ENCODE measurements at places on chromosomes 3 and 15. TPM values are rescaled to one million over a fixed set of nuclear protein-coding genes. Genes with fewer than 3 reads are reported as not detected.

The IGSF11 gene
- total RNA-seq: 41.7 TPM

The P3H2 gene
- 7.5 TPM for total RNA-seq

The IFT80 gene
- 50.4 TPM for total RNA-seq

The HCLS1 gene
- 10.2 TPM for total RNA-seq

The STRA6 gene
- 9.4 TPM for total RNA-seq

The ZBED2 gene
- not detected for total RNA-seq

The MORF4L1 gene
- total RNA-seq: 608 TPM

The CCR9 gene
- total RNA-seq: 0.30 TPM

The ACAD9 gene
- 35.8 TPM for total RNA-seq

The CFAP92 gene
- 3.8 TPM for total RNA-seq

The HES1 gene
- 58.9 TPM for total RNA-seq

The CADM2 gene
- total RNA-seq: 133 TPM

The GABRG3 gene
- total RNA-seq: 23.7 TPM

DNA sequence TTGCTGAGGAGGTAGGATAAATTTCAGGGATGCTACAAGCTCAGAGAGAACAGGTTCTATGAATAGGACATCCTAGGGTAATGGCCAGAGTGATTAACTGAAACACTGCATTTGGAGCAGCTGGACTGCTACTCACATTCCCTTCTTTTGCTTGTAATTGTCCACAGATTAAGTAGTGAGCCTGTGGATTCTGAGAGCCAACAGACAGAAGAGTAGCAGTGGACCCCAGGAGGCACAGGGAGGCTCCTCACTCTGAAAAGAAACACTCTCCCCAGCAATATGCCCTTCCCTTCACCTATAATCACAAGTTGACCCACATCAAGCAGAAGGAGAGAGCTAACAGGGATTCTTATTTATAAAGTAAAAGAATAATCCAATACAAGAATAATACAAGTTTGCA, 10.6 kb upstream of the RFX7 start:
- H3K36me3 ChIP-seq: no peaks in the 10 kb centered on the region
- no peaks in the 10 kb centered on the region for H3K4me1 ChIP-seq
- H3K27me3 ChIP-seq: no peaks in the 10 kb centered on the region
- no peak for DNase-seq
- no peak overlapping the region for H3K4me3 ChIP-seq
- H3K27ac ChIP-seq: no peak overlapping the region

GRCh38 chr3:12822725-12823373, 18.5 kb downstream of the RPL32 start:
- no peaks in the 10 kb centered on the region for H3K27me3 ChIP-seq
- no peaks in the 10 kb centered on the region for H3K4me1 ChIP-seq
- no peak for DNase-seq

GRCh38 chr3:36763850-36764703, at the start of gene DCLK3:
Gene DCLK3 (minus strand): TSS chr3:36764553. CDS start chr3:36764263, 290 bp downstream.
- H3K27ac ChIP-seq: no peak within 1 kb of the TSS
- DNase-seq: peak; percentile 84
- peaks cover 12% of the 10 kb centered on the region for H3K4me1 ChIP-seq
- H3K4me3 ChIP-seq: peak within 1 kb of the TSS; percentile 35

- no peak overlapping the region for H3K4me3 ChIP-seq
- no peaks in the 10 kb centered on the region for H3K27me3 ChIP-seq
- peaks cover 23% of the 10 kb centered on the region for H3K4me1 ChIP-seq
- peaks cover 8% of the 10 kb centered on the region for H3K36me3 ChIP-seq
Observed at GRCh38 chr15:69450968-69451695, 1.5 kb upstream of the RPLP1 start.

GRCh38 chr3:101999177-101999779, 150.0 kb downstream of the NFKBIZ start:
- DNase-seq: no peak
- no peak overlapping the region for H3K27ac ChIP-seq
- H3K4me3 ChIP-seq: no peak overlapping the region
- no peaks in the 10 kb centered on the region for H3K27me3 ChIP-seq
- no peaks in the 10 kb centered on the region for H3K4me1 ChIP-seq

- no peaks in the 10 kb centered on the region for H3K27me3 ChIP-seq
- H3K36me3 ChIP-seq: no peaks in the 10 kb centered on the region
- no peaks in the 10 kb centered on the region for H3K4me1 ChIP-seq
- H3K27ac ChIP-seq: no peak overlapping the region
Observed at GRCh38 chr3:181969925-181970324, 258.2 kb downstream of the SOX2 start.

- no peaks in the 10 kb centered on the region for H3K36me3 ChIP-seq
- H3K27me3 ChIP-seq: no peaks in the 10 kb centered on the region
- no peak for DNase-seq
Observed at GRCh38 chr3:18968120-18968519, 180.2 kb upstream of the KCNH8 start.

GRCh38 chr3:132654190-132654589, 5.4 kb downstream of the ACAD11 start:
- H3K36me3 ChIP-seq: no peaks in the 10 kb centered on the region
- no peak overlapping the region for H3K4me3 ChIP-seq
- H3K27me3 ChIP-seq: no peaks in the 10 kb centered on the region
- DNase-seq: no peak
- H3K27ac ChIP-seq: no peak overlapping the region
- H3K4me1 ChIP-seq: no peaks in the 10 kb centered on the region

DNA sequence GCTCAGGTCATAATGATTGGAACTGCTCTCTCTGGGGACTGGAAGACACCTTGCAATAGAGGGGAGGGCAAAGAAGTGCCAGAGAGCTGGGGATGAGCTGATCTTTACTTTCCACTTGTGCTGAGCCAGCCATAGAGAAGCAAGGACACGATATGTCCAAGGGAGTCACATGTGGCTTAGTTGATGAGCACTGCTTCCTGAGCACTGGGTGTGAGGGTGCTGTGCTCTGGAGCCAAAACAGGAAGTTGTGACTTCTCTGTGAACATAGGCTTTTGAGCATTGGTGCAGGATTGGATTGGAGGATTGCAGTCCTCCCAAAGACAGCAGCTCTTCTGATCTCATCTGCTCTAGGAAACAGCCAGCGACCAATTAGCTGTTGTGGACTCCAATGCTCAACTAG, 6.7 kb downstream of the PARP14 start:
- no peak for DNase-seq
- no peak overlapping the region for H3K27ac ChIP-seq
- H3K27me3 ChIP-seq: no peaks in the 10 kb centered on the region
- no peaks in the 10 kb centered on the region for H3K4me1 ChIP-seq

DNA sequence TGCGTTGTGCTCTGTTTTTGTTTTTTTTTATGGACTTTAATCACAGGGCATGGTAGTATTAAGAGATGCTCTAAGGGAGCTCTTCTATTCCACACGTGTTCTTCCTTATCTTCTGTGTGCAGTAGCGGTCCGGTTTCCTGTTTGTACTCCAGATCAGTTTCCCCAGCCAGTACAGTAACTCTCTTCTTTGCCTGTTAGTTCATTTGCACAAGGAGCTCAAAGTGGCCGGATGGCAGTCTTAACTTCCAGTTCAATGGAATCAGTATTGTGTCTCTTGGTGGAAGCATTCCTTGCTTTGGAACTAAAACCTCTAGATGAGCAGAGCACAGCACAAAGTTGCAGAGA, 122.0 kb downstream of the KLF13 start:
- no peak overlapping the region for H3K27ac ChIP-seq
- H3K27me3 ChIP-seq: no peaks in the 10 kb centered on the region
- no peaks in the 10 kb centered on the region for H3K36me3 ChIP-seq
- DNase-seq: no peak
- no peak overlapping the region for H3K4me3 ChIP-seq

DNA sequence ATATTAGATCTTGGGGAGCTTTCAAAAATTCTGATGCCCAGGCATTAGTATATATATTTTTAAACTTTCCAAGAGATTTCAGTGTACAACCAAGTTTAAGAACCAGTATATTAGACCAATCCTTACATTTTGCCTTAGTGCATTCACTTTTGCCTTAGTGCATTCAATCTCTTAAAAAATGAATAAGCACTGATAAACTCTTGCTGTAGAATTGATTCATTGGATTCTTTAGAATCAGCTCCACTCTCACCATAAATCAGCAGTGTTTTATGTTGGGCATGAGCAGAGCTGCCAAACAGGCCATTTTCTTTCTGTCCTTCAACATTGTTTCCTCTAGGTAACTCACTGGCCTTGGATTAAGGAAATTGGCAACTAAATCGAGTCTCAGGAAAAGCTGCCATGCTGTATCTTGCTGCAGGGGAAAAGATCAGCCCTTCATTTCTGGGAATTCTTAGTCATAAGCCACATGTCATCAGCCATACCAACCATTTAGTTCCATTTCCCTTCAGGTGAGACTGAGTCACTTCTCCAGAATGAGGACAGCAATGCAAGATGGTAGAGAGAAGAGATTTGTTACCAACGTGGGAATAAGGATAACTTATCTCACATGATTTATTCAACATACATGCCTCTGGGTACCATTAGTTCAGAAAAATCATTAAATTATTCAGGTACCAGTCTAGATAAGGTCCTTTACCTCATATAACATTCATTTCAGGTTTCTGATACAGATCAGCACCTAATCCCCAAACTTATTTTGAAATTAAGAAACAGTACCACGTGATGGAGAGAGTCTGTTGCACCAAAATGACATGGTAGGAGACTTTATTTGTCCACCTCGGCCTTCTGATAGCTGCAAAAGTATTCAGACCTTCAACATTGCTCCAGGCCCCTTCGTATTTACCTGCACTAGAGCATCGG, 192.5 kb downstream of the P3H2 start:
- DNase-seq: no peak
- no peak overlapping the region for H3K4me3 ChIP-seq
- no peaks in the 10 kb centered on the region for H3K36me3 ChIP-seq
- no peaks in the 10 kb centered on the region for H3K4me1 ChIP-seq
- H3K27ac ChIP-seq: no peak overlapping the region
- H3K27me3 ChIP-seq: no peaks in the 10 kb centered on the region

GRCh38 chr15:70478251-70478990, 284.9 kb downstream of the UACA start:
- no peaks in the 10 kb centered on the region for H3K36me3 ChIP-seq
- H3K27ac ChIP-seq: no peak overlapping the region
- DNase-seq: peak; percentile 33
- peaks cover 44% of the 10 kb centered on the region for H3K4me1 ChIP-seq
- peaks cover 3% of the 10 kb centered on the region for H3K27me3 ChIP-seq

DNA sequence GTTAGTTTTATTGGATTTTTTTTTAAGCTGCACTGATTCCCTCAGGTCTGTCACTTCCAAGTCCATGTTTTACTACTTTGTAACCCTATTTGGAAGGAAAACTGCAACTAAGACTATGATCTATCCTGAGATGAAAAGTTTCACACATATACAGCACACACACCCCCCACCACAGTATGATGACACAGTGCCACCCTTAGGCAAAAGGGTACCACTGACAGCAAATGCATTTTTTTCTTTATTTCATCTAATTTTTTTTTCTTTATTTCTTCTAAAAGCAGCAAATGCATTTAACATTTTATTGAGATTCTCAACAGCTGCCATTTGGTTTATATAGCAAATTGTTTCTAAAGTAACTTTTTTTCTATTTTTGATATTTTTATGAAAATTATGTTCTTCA, 21.2 kb downstream of the NGRN start:
- peaks cover 12% of the 10 kb centered on the region for H3K36me3 ChIP-seq
- H3K27me3 ChIP-seq: no peaks in the 10 kb centered on the region
- no peaks in the 10 kb centered on the region for H3K4me1 ChIP-seq
- no peak for DNase-seq

DNA sequence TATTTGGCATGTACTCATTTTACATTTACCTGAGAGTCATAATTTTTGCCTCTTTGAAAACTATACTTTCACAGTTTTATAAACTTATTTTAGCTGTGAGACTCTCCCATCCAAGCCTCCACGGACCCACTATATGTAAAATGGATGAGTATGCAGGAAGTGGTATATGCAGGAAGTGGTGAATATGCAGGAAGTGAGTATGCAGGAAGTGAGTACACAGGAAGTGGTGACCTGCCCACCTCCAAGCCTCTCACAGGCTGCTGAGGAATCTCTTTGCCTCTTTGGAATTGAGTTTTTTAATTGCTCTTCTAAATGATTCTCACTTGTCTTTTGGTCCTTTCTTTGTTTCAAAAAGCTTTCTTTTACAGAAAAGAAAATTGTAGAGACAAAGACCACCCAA, 85.2 kb downstream of the KBTBD8 start:
- no peak for DNase-seq
- H3K4me1 ChIP-seq: no peaks in the 10 kb centered on the region
- no peak overlapping the region for H3K4me3 ChIP-seq
- H3K27me3 ChIP-seq: no peaks in the 10 kb centered on the region
- no peak overlapping the region for H3K27ac ChIP-seq
- no peaks in the 10 kb centered on the region for H3K36me3 ChIP-seq

DNA sequence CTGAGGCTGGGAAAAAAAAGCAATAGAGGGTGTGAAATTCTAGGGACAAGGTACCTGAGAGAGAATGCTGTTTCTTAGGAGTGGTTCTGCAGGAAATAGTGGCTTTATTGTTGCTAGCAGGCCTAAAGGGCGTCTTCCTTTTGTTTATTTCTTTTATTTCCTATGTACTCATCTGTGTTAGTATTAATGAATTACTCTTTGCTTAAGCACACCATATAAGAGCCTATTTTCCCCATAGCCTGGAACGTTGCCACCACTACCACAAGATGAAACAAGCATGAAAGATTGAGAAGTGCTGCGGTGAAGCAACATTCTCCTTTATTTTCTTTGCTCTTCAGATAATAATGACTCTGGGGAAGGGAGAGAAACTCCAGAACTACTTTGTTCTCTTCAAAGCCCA, 21.3 kb upstream of the GOLIM4 start:
- no peak for DNase-seq
- no peaks in the 10 kb centered on the region for H3K4me1 ChIP-seq
- H3K4me3 ChIP-seq: no peak overlapping the region
- H3K36me3 ChIP-seq: no peaks in the 10 kb centered on the region
- H3K27ac ChIP-seq: no peak overlapping the region

DNA sequence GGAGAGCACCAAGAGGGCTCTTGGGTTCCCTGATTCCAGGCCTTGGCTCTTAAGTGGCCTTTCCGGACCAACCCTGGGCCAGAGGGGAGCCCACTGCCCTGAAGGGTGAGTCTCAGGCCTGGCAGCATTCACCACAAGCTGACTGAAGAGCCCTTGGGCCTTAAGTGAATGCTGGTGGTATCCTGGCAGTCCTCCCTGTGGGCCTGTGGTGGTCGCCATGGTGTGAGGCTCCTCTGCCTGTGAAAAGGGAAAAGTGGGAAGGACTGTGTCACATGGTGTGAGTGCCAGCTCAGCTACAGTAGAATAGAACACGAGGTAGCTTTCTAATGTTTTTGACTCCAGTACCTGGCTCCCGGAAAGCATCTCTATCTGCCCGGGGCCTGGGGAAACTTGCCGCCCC, 15.3 kb downstream of the CHDH start:
- H3K27ac ChIP-seq: no peak overlapping the region
- DNase-seq: no peak
- no peak overlapping the region for H3K4me3 ChIP-seq
- H3K36me3 ChIP-seq: peaks cover 12% of the 10 kb centered on the region
